CD4-positive, alpha-beta T cell treated with Interleukin-15 for 4 hours (primary cell): ENCODE measurements at places on chromosomes 4 and X.

DNA sequence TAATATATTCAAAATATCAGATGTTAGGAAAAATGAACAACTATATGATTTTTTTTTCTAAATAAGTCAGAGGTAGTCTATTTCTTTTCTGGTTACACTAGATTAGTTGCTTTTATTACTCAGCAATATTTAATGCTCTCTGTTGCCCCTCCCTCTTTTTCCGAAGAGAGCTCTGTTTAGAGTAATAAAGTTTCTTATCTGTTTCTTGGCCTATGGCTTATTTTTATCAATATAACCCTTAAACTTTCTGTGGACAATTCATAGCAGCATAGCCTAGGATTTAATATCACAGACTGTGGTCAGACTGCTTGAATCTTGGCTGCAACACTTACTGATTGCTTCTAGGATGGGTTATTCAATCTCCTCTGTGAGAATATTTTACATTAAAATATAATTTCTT lies 2315.4 kb upstream of the AGA start:
- DNase-seq = no peak

GRCh38 chr4:24932515-24933225 lies 19.8 kb upstream of the CCDC149 start:
- no peak for DNase-seq

DNA sequence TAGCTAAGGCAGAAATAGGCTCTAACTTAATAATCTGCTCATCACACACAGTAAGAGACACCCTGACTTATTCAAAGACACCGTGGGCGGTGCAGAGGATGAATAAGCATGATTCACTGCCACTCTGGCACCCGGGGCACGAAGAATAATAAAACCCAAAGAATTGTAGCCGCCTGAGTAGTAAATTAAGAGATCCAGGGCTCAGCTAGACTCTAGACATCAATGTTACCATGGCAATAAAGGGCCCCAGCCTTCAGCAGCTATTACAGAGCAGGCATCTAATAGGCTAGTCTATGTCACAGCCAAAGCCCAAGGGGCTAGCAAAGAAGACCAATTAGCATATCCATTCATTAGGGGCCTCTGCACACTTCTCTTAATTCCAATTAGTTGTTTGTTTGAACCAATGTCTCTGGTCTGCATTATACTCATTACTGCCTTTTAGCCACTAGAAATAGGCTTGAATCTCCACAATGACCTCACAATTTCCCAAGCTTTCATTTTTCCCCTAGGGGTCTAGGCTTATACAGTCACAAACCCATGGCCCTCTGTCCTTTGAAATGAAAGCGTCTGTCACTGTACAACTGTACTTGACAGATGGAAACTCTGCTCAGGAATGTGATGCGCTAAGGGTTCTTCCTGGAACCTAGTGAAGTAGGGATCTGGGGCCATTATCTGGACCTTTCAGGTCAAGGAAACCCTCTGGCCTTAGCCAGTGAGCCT lies 3.0 kb upstream of the ATP1B4 start:
- DNase-seq = no peak

- DNase-seq = no peak
These were observed 13.5 kb downstream of the ASB11 start for GRCh38 chrX:15301924-15302323.

DNA sequence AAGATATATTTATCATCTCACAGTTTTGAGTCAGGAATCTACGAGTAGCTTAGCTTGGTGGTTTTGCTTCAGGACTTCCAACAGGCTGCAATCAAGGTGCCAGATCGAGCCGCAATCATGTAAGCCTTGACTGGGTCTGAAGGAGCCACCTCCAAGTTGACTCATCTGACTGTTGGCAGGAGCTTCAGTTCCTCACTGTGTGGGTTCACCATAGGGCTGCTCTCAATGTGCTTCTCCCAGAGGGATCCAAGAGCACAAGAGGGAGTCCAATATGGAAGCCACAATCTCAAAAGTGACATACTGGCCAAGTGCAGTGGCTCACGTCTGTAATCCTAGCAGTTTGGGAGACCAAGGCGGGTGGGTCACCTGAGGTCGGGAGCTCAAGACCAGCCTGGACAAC lies 26.5 kb downstream of the DCHS2 start:
- no peak for DNase-seq

DNA sequence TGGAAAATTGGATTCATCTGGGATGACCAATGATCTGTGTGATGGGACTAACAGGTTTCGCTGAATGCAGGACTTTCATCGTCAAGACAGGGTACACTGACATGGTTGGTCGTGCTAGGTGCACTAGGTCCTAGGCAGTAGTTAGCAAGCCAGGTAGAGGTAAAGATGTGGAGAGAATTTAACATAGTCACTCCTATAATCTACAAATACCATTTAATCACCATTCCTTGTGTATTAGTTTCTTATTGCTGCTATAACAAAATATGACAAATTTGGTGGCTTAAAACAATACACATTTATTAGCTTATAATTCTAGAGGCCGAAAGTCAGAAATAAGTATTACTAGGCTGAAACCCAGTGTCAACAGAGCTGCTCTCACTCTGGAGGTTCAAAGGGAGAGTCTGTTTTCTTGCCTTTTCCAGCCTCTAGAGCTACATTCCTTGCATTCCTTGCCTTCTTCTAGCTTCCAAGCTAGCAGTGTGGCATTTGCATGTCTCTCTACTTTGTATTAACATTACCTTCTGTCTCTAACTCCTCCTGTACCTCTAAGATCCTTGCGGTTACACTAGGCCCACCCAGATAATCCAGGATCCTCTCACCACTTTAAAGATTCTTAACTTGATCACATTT lies 98.7 kb upstream of the GRIA3 start:
- DNase-seq = no peak
